ENCODE measurements at places on chromosomes 16 and 17.

DNA sequence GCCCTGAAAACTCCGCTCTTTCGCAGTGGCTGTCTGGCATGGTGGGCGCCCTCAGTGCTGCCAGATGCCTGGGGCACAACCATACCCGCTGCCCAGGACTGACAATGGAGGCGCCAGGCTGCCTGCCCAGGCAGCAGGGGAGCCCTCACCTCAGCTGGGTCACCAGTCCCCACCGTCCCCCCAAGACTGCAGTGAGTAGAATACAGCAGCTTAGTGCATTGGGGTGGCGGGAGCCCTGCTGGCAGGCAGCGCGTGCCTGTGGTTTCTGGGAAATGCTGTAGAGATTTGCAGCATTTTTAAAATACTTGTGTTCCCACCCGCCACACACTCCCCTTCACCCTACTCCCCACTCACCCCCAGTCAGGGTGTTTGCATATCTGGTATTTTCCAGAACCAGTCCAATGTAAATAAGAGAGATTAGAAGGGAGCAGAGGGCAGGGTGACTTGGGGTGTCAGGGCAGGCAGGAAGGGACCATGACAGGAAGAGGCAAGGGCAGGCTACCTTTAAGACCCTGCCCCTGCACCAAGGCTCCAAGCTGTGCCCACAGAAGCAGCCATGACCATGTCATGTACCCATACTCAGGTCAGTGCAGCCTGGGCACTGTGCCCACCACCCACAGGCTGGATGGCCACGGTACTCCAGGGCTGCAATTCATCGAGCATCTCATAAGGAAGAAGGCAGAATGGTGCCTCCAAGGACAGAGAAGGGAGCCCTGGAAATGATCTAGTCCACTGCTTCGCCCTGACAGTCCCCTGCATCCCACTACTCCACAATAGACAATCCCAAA lies 21.5 kb downstream of the MYO18A start:
- no peak for DNase-seq

- DNase-seq = no peak
Observed at GRCh38 chr17:48439110-48439850, 9.3 kb upstream of the SKAP1 start.

DNA sequence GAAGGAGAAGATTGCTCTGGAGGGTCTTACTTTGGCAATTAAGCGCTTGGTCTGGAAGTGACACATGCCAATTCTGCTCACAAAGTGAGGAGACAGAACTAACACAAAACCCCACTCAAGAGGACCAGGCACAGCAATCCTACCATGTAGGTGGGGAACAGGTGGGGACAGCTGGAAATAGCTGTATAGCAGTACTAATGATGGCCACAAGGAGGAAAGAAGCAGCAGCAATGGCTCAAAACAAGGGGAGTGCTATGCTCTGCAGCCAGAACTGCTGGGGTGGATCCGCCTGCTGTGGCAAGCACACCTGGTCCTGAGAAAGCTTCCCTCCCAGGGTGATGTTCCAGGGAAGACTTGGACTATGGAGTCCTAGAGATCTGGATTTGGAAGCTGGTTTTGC lies 17.0 kb upstream of the TMEM132E start:
- DNase-seq = no peak

- DNase-seq = no peak
Observed at GRCh38 chr16:56345406-56346050, 79.8 kb downstream of the AMFR start.

- peak; percentile 74 for DNase-seq
Observed at GRCh38 chr17:63434951-63435571, 11.0 kb downstream of the CYB561 start.

DNA sequence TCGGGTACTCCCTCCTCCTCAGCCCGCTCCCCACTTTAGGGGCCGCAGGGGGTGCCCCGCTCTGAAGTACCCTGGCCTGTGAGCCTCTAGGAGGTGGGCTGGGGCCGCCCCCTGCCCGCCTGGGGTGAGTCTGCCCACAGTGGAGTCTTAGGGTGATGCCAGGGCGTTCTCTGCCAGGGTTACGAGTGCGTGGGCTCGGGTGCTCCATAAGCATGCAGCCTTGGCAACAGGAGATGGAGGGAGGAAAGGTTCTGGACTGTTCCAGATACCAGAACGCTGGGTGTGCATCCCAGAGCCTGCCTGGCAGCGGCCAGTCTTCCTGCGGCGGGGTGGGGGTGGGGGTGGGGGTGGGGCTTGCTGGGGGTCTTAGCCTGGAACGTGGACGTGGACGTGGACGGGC lies 15.9 kb downstream of the CACNA1H start:
- DNase-seq = no peak

- DNase-seq = no peak
Observed at GRCh38 chr17:81986606-81987005, 9.2 kb downstream of the ASPSCR1 start.

GRCh38 chr16:56255904-56256303 lies 64.6 kb downstream of the GNAO1 start:
- DNase-seq = no peak

DNA sequence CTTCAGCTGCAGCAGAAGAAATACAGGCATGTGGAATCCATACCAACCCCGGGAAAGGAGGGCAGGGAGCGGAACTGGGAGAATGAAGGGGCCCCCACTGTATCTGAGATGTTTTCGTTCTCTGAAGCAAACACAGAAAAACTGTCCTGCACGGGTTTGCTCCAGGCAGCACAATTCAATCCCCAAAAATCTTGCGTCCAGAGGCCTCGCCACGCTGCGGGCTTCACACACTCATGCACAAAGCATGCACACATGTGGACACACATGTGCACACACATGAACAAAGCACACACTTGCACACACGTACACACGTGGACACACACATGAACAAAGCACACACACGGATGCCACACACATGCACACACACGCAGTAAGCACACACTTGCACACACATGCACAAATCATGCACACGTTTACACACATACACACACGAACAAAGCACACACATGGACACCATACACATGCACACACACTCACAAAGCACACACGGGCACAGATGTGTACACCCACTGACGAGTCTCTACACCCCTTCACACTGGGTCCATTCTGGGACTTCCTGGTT lies 27.3 kb downstream of the COX4I1 start:
- DNase-seq = no peak

- no peak for DNase-seq
Observed at GRCh38 chr17:59451706-59452105, 113.7 kb upstream of the DHX40 start.

GRCh38 chr17:48014595-48015111 lies 22.9 kb downstream of the COPZ2 start:
- DNase-seq = no peak

- DNase-seq = no peak
Observed at GRCh38 chr16:19288872-19289799, 3.6 kb downstream of the CLEC19A start.

DNA sequence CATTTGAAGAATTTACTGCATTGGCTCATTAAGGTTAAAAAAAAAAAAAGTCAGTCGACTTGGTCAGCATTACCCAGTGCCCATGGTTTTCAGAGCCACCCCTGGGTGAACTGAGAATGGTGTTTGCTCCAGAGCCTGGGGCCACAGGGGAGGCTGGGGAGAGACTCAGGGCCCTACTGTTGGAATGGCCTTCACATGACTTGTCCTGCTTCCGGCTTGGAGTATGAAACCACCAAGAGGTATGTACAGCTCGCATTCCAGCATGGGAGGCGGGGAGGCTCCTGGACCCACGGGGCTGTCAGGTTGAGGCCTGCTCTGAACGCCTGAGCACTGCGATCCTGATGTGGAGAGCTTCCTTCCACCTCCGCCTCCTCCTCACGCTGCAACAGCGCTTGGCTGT lies 36.8 kb downstream of the MSI2 start:
- DNase-seq = no peak

DNA sequence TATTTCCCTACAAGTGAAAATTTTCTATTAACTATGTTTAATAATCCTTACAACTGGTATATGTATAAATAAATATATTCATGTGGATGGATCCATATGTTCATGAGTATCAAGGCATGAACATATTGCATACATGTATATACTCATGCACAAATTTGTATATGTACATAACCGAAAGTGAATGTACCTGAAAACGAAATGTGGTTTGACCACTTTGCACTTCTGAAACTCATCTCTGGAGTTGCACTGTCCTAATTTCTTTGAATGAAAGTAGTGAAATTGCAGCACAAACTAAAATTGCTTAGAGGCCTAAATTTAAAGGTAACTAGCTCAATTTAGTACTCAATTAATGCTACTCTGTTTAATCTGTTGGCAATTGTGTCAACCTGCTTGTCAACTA lies 27.4 kb upstream of the GNAO1 start:
- no peak for DNase-seq

GRCh38 chr16:58499615-58500351 lies at the start of gene NDRG4:
Gene NDRG4, plus strand, starts transcription at chr16:58500143. Its CDS starts 106 bp downstream, at chr16:58500249.
- DNase-seq = peak; percentile 59

- DNase-seq = peak; percentile 24
Observed at GRCh38 chr17:65163990-65164495, 26.9 kb downstream of the RGS9 start.

GRCh38 chr16:13067648-13068047 lies 166.2 kb downstream of the SHISA9 start:
- no peak for DNase-seq

GRCh38 chr17:58969612-58970011 lies 137.1 kb downstream of the TRIM37 start:
- DNase-seq = no peak

GRCh38 chr16:4103745-4104144 lies 12.5 kb downstream of the ADCY9 start:
- DNase-seq = no peak

DNA sequence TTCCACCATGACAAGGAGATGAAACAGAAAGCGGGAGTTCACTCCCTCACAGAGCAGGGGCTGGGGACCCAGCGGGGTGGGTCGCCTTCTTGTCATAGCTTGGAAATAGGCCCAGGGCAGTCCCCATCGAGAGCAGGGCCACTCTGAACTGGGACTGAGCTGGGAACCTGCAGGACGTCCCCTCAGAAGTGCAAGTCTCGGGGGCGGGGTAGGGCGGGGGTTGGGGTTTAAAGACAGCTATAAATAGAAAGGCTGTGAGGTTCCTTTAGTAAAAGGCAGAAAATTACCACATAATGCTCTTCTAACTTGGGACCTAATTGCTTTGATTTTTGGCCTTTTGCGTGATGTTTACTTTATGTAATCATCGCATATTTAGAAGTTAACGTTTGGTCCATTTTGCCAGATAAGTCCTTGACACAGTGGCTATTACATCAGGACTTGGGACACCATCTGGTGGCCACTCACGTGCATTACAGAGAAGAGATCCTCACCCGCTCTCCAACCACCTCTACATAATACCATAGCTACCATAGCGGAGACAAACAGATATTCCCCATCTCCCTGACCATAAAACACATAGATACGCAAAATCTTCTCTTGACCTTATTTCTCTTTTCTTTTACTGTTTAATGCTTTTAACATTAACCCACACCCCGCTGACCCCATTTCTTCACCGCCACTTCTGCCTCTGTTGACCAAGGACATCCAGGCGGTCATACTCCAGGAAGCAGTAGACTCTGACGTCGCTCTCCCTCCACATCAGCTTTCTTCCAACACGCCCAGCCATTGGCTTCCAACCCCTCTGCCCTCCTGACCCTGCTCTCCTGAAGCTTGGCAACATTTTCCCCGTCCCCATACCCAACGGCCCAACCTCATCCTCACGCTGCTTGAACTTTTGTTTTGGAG lies 27.5 kb upstream of the PIK3R6 start:
- DNase-seq = peak; percentile 67

DNA sequence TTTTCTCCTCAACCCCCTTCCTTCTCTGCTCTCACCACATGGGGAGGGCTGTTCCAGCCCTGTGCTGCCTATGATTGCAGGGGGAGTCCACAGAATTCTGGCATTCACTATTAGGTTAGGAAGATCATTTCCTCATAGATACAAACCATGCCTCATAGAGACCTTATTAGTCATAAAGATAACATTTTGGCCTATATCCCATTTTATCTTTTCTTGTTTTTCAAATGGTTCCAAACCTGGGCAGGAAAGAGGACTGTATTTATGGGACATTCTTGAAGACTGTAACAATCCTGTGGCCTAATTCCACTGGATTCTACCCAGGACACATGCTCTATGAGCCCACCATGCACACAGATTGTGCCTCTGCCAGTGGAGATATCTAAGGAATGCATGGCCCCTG lies 51.7 kb downstream of the ASIC2 start:
- no peak for DNase-seq

- DNase-seq = no peak
Observed at GRCh38 chr17:47816947-47817346, 4.6 kb downstream of the OSBPL7 start.

DNA sequence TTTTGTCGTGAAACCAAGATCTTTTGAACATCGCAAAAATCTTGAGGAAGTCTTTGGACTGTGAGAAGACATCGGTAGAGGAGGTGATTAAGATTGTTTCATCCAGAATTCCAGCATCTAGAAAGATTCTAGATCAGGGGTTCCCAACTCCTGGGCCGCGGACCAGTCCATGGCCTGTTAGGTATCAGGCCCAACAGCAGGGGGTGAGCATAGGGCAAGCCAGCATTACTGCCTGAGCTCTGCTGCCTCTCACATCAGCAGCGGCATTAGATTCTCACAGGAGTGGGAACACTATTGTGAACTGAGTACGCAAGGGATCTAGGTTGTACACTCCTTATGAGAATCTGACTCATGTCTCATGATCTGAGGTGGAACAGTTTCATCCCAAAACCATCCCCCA lies 600.6 kb upstream of the CDH11 start:
- DNase-seq = no peak

DNA sequence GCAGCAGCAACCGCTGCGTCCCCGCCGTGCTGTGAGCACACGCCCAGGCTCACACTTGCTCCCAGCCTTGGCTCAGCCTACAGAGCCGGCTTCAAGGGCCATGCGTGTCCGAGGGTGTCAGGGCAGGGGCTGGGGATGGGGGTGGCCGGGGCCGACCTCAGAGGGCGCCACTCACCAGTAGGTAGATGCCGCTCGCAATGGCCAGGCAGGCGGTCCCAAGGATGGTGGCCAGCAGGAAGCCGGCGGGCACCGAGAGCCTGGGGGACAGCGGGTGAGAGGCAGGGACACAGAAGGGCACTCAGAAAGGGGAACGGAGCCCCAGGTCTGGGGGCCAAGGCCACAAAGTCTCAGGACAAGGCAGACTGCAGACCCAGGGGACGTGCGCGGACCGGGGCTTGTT lies 4.9 kb downstream of the CYBA start:
- DNase-seq = no peak

DNA sequence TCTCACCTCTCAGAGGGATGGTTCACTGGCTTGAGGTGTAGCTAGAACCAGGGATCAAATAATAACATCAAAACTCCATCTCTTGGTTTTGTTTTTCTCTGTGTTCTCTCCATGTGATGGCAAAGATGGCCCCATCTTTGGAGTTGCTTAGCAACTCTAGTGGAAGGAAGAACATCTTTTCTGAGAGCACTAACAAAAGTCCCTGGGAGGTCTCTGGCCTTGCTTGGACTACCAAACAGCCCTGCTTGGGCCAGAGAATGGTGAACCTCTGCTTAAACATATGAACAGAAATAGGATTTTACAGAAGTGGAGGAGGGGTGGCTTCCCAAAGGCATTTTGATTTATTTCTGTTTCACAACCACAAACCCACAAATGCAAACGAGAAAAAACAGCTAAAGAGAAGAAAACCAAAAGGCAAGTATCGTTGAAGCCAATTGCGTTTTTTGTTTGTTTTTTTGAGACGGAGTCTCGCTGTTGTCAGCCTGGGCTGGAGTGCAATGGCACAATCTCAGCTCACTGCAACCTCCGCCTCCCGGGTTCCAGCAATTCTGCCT lies 13.2 kb downstream of the GABARAPL2 start:
- DNase-seq = no peak

GRCh38 chr17:57277923-57278604 lies 21.7 kb downstream of the MSI2 start:
- no peak for DNase-seq
